ENCODE measurements at places on chromosomes 6 and 20.

- no peak for DNase-seq
Observed at GRCh38 chr20:49292010-49292409, 14.2 kb upstream of the ZNFX1 start.

DNA sequence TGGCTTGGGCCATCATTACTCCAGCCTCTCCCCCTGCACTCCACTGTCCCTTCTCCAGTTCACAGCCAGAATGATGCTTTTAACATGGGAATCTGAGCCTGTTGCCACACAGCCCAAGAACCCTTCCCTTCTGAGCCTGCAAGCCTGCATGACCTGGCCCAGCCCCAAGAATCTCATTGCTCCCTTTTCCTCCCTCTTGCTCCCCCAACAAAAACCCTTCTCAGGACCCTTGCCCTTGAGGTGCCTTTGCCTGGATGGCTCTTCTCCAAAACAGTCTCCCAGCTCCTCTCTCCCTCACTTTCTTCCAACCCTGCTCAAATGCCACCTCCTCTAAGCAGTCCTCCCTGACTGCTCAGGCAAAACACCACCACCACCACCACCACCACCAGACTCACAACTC lies 157.2 kb downstream of the ANKRD60 start:
- no peak for DNase-seq

DNA sequence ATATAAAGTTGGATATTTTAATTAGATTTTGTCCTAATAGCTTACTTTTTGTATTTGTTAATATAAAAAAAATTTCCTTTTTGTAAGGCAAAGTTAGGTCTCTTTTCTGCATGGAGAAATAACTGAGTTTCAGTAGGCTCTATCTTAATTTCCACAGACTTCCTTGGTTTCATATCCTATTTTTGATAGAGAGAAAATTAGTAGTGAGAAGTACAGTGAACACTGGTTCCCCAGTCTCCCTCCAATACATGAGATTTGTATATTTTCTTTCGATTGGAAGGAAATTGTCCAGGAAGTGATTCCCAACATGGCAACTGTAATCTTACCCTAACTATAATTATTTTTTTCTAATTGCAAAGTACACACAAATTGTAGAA lies 26.4 kb downstream of the TRIM27 start:
- DNase-seq: no peak

DNA sequence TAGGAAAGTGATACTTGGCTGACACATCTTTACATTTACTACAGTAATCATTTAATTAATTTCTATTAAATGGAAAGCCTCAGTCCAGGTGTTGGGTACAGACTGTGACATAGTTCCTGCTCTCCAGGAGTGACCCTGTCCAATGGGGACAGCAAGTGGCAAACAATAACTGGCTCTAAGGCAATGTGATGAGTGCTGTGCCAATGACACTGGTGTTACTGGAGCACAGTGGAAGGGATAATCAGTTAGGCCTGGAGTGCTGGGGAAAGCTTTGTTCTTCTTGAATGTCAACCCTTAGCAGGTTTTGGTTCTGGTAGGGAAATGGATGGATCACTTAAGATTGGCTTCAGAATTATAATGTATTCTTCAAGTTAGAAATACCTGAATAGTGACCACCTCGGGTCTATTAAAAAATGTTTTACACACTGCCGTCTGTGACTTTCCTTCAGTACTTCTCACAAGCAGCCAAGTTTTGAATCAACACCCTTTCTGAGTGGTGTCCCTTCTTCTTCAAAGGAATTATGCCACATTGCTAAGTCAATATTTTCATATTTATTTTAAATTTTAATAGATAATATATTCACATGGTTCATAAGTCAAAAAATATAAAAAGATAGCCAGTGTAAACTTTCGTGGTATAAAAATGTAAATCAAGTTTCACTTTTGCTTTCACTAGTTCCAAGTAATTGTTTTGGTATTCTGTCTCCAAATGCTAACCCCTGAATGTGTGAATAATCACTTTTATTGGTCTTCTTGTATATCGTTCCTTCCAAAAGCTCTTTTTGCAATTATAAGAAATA lies 9.6 kb downstream of the CMTR1 start:
- DNase-seq: no peak

GRCh38 chr20:8309634-8310033 lies 177.6 kb downstream of the PLCB1 start:
- no peak for DNase-seq

DNA sequence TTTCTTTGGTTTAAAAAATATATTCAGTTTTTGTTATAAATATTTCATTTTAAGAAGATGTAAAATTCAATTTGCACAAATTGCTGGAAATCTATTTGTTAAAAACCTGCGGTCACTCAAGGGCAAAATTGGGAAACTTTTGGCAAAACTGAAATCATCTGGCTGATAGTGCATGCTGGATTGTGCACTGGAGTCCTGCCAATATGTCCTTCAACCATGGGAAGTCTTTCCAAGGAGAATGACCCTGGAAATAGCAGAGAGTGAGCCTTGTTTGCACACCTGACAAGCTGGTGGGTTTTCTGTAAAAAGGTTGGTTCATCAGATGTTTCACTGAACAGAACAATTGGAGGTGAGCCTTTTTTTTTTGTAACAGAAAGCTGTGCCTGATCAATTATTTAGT lies 413.5 kb downstream of the BTBD3 start:
- DNase-seq: no peak

- peak; percentile 76 for DNase-seq
Observed at GRCh38 chr6:72621291-72622093, at the start of gene KCNQ5. Gene KCNQ5 (plus strand): TSS chr6:72622064.

DNA sequence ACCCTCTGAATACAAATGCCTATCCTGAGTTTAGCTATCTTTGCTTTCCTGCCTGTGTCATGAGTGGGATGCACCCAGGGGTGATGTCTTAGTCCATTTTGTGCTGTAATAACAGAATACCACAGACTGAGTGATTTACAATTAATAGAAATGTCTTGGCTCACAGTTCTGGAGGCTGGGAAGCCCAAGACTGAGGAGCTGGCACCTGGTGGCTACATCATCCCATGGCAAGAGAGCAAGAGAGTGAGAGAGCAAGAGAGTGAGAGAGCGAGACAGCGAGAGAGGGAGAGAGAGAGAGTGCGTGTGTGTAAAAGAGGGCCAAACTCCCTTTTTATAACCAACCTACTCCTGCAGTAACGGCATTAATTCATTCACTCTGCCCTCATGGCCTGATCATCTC lies 76.8 kb downstream of the PRDM1 start:
- DNase-seq: peak; percentile 34

DNA sequence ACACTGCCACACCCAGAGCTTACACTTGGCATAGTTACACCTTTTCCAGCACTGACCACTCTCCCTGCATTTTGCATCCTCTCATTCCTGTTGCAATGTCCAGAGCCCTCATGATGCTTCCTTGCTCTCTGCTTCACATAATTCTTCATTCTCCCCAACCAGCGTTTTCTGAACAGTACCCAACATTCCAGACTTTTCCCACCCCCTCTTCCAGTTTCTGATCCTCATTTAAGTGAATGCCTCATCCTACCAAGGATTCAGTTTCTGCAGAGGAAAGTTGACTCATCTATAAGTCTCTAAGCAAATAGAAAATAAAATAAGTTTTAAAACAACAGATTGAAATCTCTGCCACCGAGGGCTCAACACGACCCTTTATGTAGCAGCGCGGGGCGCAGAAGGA lies 321.3 kb upstream of the TCF21 start:
- DNase-seq: no peak

DNA sequence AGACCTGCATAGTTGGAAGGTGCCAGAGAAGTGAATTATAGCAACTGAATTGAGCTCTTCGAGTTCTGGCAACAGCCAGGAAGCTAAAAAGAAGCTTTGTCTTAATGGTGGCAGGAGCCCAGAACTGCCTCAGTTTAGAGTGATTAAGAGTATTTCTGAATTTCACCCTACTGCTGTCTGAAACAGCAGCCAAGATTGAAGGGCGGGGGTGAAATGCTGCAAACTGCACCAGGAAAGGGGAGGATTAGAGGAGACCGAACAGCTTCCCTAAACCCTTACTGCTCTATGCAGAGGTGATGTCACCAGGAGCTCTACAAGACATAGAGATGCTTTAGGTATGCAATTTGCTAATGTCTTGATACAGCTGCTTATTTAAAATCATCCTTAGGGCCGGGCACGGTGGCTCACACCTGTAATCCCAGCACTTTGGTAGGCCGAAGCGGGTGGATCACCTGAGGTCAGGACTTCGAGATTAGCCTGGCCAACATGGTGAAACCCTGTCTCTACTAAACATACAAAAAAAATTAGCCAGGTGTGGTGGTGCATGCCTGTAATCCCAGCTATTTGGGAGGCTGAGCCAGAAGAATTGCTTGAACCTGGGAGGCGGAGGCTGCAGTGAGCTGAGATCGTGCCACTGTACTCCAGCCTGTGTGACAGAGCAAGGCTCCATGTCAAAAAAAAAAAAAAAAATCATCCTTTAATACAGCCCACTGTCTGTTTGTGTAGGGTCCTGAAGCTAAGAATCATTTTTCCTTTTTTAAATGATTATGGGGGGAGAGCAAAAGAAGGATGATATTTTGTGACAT lies 91.7 kb upstream of the IYD start:
- no peak for DNase-seq

DNA sequence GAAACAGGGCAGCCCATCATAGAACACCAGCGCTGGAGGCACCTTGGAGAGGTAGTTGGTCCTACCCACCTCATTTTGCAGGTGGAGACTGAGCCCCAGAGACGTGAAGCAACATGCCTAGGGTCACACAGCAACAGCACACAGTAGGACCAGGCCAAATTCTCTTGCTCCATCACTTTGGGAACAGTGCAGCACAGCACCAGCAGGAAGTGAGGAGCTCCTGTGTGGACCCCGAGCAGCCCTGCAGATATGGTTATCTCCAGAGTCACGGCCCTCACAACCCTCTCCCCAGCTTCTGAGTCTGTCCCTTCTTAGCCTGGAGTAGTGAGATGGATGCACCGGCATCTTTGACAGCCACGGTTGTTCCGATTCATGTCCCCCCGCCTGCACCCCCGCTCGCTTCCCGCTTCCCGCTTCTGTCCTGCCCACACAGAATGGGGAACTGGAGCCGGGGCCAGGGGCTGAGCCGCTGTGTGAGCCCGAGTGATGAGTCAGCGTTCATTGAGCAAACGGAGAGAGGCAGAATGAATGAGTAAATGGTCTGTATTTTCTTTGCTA lies 72.6 kb upstream of the DUSP22 start:
- peak; percentile 95 for DNase-seq

DNA sequence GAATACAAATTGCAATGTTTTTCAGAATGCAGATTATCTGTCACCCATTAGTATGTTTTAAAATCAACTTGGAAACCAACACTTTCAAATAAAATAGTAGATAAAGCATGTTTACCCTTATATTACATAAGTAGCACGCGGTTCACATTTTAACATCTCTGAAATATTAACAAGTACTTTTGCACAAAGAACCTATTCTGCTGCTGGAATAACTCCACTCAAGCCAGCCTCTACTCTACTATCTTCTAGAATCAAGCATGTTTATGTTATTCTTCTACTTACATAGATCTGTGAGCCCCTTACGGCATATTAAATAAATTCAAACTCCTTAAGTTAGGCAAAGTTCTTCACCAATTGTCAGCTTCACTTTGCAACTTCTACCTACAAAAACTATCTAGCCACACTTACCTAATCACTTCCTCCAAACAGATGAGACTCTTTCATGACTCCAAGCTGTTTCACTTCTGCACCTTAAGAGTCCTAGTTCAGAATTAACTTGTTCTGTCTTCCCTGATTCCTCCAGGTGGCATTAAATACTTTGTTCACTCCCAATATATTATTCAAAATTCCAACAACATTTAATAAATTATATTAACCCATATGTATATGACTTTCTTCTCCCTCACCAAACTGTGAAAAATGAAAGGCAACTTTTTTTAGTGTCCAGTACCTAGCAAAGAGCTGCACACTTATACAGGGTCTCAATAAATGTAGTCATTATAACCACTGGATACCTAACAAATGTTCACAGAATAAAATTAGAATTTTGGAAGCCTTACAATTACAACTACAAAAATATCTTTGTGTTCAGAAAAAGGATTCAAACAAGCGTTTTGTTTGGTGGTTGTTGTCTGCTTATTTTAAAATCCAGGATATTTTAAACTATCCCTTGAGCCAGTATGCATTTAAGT lies 12.1 kb downstream of the CEP85L start:
- DNase-seq: peak; percentile 37

DNA sequence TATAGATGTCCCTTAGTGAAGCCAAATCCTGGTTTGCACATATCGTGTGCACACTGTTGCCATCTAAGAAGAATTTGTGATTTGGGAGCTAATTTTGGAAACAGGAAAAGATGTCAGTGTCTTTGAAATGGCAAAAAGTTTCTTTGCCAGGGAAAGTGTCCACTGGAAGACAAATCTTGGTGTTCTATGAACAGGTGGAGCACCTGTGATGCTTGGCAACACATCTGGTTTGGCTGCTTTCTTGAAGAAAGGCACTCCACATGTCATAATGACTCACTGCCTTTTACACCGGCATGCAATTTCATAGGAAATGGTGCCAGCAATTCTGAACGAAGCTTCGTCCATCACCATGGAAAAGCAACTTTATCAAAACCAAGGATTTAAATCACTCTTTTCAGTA lies 1040.0 kb upstream of the MAP3K7 start:
- DNase-seq: no peak

DNA sequence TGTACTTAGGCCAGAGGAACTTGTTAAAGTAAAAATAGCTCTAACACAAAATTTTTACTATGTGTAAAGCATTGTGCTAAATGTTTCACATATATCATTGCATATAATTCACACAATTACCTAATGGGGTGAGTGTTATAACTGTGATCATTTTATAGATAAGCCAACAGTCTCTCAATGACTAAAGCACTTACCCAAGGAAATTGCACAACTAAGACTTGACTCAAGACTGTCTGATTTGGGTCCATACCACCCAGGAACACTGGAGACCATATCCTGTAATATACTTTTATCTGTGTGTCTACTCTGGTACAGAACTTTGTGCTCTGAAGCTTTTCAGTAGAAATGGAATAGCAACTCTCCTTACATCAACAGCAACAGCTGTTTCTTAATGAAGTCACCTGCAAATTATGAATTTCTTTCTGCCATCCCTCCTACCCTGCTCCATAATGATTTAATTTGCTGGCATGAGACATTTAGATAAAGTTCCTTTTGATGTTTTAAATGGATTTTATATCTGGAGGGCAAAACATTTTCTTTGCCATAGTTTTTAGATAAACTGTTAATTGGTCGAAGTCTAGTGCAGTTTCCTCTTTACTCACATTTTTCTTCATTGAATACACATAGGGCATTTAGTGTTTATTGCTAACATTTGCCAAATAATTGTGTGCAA lies 47.5 kb downstream of the TSPYL4 start:
- DNase-seq: peak; percentile 95
